Glomerular endothelial cell (primary cell): ENCODE measurements at places on chromosomes 12 and 14. TPM values are rescaled to one million over a fixed set of nuclear protein-coding genes. Genes with fewer than 3 reads are reported as not detected.

ACVRL1 gene
- 933 and 964 TPM in 2 replicates for total RNA-seq

GRCh38 chr14:91706996-91707395, 24.9 kb downstream of the CATSPERB start:
- DNase-seq = no peak

SLC7A8 gene
- total RNA-seq = 0.29 TPM in 1 of 2 replicates, not detected in the other

TXNDC16 gene
- total RNA-seq = 2.4 and 4.7 TPM in 2 replicates

DNA sequence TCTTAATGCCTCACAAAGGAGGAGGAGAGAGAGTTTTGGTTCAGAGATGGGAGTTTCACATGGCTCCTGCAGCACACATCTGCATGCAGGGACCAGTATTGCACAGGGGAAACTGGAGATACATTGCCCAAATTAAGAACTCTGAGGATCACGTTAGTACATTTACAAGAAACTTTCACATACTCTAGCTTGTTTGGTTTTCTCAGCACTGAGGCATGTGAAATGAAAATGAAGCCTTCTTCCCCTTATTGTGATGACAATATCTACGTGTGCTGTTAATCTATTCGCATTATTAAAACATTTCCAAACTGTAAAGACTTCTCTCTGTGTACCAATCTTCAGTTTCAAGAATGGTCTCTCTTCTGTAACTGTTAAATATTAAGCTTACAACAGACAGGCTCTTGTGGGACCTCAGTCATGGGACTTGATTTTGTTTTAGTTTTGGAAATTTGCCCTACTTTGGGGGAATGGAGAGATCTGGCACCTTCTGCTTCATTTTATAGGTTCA, 124.7 kb downstream of the DAAM1 start:
- no peak for DNase-seq

LALBA gene
- not detected in 2 replicates for total RNA-seq

- no peak for DNase-seq
These were observed 64.4 kb downstream of the TMX1 start for GRCh38 chr14:51304438-51304837.

GRCh38 chr12:53699678-53700025, 23.8 kb upstream of the ATP5MC2 start:
- no peak for DNase-seq

DNA sequence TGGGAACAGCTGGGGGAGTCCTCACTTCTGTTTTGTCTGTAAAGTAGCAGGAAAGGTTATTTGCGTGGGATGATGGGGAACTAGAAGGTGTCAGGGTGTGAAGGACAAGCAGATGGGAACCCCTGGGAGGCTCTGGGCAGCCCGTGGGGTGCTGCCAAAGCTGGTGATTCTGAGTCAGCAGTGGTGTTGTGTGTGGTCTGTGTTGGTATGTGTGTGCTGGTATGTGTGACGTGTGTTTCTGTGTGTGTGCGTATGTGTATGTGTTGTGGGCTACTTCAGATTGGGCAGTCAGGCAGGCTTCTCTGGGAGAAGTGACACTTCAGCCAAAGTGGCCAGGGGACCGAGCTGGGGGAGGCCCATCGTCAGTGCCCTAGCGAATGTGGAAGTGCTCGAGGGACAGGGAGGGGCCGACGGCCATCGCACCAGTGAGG, 15.3 kb upstream of the BDKRB2 start:
- DNase-seq = no peak

KRT72 gene
- total RNA-seq = not detected in 2 replicates

GRCh38 chr12:117036046-117036445, 63.2 kb downstream of the TESC start:
- no peak for DNase-seq

GRCh38 chr12:22536346-22536945, 7.9 kb downstream of the C2CD5 start:
- DNase-seq = no peak

DNA sequence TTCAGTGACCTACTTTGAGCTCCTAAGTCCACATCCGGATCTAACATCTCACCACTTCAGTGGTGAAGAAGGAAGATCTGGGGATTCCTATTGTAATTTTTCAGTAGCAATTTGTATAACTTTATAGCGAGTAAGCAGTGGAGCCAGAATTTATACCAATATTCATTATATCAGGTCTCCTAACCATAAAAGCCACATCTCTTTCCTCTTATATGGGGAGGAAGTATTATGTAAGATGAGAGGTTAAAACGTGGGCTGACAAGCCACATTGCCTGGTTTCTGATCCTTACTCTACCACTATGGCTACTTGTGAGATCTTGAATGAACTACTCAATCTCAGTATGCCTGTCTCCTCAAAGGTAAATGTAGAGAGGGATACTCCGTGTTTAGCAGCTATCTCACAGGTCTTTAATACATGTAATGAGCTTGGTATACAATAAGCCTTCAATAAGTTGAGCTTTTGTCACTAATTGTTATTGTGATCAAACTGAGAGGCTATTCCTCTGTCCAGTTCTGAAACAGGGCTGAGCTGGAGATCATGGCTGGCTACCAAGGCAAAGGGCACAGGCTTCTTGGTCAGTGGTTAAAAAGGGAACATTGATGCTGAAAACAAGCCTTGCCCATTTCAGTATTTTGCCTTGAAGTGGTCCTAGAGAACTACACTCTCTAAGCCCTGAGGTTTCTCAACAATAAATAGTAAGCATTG, 3.3 kb upstream of the TMEM117 start:
- DNase-seq = no peak

IFNG gene
- not detected in 2 replicates for total RNA-seq

DNA sequence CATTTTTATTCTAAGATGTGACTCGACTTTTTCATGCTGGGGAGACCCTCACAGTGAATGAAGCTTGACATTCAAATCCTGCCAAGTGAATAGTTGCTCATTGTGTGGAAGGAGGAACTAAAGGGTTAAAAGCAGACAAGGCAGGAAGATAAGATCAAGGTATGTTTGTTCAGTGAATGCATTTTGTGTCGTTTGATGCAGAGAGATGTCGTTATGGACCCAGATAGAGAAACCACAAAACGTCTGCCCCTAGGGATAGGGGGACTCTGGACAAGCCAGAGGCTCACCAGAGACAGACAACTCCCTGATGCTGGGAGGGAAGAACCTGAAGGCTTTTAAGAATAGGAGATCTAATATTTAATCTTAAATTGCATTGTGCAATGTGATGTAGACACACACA, 72.5 kb upstream of the MYL2 start:
- no peak for DNase-seq

KCNH3 gene
- total RNA-seq = not detected in 2 replicates

TBC1D30 gene
- 13.8 and 24.7 TPM in 2 replicates for total RNA-seq

GRCh38 chr14:57212919-57213318, 55.8 kb downstream of the EXOC5 start:
- DNase-seq = no peak
